ENCODE measurements at places on chromosomes 2 and 18.

DNA sequence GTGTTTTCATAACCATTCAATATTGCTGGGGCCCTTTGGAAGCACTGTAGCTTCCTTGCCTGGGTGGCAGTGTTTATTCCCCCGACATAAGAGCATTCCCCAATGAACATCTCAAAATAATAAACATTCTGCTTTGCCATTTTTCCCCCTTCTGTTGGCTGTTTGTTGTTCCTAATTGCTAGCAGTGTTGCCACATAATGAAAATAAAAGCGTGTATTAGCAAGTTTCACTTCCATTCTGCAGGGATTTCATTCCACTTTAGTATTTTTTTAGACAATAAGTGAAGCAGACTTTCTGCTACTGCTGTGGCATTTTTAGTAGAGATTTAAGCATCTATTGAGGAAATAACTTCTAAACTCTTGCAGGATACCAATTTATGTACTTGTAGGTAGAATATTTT lies 154.7 kb upstream of the GALNT13 start:
- no peak for DNase-seq

DNA sequence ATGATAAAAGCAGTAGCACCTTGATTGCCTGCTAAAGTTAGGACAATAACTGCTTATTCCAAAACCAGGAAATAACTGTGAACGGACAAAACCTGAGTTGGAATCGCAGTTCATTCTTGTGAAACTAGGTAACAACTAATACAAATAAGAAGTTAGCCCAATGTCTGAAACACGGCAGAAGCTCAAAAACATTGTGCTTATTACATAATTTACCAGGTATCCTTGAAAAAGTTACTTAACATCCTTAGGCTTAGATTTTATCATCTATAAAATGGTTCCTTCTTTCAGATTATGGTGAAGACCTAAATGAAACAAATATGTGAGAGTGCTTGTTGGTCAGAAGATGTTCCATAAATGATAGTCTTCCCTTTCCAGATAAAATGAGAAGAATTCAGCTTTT lies 32.4 kb downstream of the RTN4 start:
- DNase-seq = no peak

GRCh38 chr18:57691363-57691762 lies 69.7 kb upstream of the NARS1 start:
- DNase-seq = no peak

DNA sequence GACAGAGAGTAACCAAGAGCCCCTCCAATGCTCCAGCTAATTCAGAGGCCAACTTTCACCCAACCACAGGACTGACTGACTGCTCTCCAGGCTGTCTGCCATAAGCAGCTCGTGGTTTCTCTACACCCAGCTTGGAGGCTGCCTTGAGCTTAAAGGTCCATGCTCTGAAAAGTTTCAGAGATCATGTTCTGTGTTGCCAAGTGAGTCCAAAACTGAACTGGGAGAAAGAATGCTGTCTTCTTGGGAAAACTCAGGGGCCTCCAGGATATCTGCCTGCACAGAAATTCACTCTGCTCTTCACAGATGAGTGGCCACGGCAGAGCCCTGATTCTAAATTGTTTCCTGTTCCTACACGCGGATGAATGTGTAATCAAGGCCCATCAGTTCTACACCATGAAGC lies 51.1 kb downstream of the LPIN2 start:
- DNase-seq = no peak

DNA sequence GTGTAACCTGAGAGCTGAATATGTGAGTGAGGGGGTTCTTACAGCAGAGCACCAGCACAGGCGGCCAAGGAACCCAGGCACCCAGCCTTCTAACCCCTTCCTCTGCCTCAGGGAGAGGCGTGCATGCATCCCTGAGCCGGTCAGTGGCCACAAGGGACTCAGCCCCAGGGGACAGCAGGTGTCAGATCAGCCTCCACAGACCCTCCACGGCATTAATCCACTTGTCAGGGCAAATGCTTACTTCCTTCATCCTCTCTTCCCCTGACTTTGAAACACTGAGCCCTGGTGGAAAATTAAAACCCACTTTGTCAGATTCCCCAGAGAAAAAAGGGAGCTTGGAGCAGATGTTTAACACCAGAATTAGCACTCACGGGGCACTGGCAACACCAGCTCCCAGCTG lies 60.5 kb upstream of the SMAD2 start:
- DNase-seq = no peak

DNA sequence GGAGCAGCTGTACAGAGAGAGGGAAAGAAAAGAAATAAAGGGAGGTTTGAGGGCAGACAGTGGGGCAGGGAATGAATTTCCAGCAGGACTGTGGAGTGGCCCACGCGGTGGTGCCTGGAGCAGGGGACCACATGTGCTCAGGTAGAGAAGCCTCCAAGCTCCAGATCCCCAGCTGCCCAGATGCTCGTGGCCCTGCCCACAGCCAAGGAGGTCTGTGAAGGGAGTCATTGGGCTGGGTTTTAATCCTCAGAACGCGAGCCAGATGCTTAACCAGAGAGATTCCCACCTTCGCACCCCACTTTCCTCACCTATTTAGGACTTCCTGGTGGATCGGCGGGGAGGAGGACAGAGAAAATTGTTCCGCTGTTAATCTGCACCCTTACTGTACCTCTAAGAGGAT lies 369.4 kb downstream of the PARD3B start:
- no peak for DNase-seq

- DNase-seq = no peak
Observed at GRCh38 chr2:201156640-201157039, 26.3 kb upstream of the CASP10 start.

GRCh38 chr18:26853401-26853800 lies 12.1 kb downstream of the AQP4 start:
- no peak for DNase-seq

GRCh38 chr2:207768168-207768865 lies 1.4 kb downstream of the FZD5 start:
- DNase-seq = peak; percentile 51

- DNase-seq = no peak
Observed at GRCh38 chr2:95032868-95033603, 7.5 kb downstream of the MAL start.

DNA sequence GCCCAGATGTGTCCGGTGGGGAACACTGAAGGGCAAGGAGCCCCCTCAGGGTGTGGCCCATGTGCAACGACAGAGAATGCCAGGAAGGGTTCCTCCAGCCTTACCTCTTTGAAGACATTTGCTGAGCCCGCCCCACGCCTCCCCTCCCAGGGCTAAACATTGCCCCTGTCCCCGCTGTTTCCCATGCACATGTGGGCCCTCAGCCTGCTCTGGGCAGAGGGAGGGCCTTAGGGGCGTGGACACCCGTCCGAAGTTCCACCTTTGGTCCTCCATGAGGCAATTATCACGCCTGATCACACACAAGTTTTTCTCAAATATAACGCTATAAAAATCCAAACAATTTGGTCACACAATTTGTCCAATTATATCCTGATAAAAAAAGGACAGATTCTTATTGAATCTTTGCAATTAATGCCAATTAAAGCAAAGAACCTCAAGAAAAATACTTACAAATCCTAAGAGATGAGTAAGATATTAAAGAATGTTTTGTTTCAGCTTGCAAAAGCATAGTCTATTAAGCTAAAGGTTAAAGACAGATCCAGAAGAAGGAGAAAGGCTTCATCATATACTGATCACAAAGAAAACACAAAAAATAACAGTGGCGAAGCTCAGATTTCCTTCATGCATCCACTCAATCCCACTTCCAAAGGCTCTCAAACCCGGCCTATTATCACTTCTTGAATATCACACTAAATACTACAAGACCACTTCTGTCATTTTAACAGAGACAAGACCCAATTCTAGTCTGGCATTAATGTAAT lies 55.2 kb upstream of the LDLRAD4 start:
- DNase-seq = no peak

GRCh38 chr2:98912957-98913915 lies 22.8 kb downstream of the CRACDL start:
- no peak for DNase-seq

DNA sequence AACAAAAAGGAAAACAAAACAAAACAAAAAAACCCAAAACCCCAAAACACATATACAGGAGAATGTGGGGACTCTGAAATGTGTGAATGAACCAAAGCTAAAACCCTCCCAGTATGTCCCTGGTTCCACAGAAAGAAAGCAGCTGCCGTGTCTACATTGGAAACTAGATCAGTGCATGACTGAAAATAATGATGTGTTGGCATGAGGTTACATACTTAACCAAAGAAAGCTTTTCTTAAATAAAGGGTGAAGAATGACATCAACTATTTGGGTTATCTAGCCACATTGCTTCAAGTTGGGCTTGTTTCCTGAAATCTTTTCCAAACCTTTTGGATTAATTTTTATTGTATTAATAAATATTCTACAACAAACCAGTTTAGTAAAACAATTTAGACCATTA lies 91.9 kb upstream of the FN1 start:
- no peak for DNase-seq

- no peak for DNase-seq
Observed at GRCh38 chr2:105671156-105671555, 73.6 kb upstream of the NCK2 start.

DNA sequence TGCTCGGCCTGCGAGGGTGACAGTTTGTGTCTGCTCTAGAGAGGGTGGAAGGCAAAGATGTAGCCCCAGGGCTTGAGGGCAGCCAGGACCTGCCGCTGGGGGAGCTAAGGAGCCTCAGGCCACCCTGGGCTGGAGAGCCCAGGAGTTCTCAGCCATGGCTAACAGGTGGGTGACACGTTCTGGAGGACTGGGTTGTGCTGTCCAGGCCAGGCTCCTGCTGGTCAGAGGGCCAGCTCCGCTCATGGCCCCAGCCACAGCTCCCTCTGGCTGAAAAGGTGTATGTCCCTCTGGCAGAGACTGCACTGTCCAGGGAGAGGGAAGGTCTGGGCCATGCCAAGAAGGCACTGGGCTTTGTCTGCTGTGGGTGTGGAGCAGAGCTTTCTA lies 19.2 kb downstream of the TMEM185B start:
- no peak for DNase-seq

DNA sequence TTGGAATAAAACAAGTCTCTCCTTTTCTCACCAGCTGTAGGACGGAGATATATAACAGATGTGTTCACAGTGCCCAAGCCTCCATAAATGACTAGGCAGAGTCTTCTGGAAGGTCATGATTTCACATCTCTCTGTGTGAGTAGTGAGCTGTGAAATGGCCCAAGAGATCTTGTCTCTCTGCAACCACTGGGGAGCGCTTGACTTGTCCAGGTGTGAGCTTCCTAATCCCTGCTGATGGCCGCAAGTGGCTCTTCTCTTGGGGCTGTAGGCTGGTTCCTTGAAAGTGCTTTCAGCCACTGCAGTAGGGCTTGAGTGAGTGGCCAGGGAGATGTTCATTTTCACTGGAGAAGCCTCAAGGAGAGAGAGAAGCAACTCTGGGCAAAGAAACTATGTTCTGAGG lies 38.1 kb upstream of the OTOS start:
- DNase-seq = no peak

- no peak for DNase-seq
Observed at GRCh38 chr2:220695397-220696279, 876.5 kb downstream of the EPHA4 start.

DNA sequence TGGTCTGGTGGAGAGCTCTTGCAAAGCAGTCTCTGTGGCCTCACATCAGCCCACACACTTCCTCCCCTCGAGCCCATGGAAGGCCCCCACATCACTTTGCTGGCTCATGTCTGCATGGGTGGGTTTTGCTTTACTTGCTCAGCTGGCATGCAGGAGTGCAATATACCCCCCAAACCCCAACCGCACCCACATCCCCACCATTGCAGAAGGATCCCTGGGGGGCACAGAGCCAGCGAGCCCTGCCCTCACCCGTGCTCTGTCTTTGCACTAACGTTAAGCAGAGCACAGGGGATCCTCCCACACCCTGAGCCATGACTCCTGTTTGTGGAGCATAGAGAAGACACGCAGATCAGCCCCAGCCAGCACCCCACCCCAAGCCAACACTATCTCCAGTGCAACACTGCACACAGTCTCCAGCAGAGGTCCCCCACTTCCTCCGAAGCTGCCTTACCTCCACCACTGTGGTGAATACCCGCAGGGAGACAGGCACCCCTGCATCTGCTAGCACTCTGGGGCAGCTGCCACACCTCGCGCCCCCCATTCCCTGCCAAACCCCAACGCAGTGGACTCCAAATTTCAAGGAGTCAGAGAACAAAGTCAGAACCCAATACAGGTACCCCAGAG lies 177.8 kb upstream of the RGPD4 start:
- no peak for DNase-seq

- DNase-seq = no peak
Observed at GRCh38 chr2:222568865-222569264, 87.0 kb downstream of the FARSB start.

DNA sequence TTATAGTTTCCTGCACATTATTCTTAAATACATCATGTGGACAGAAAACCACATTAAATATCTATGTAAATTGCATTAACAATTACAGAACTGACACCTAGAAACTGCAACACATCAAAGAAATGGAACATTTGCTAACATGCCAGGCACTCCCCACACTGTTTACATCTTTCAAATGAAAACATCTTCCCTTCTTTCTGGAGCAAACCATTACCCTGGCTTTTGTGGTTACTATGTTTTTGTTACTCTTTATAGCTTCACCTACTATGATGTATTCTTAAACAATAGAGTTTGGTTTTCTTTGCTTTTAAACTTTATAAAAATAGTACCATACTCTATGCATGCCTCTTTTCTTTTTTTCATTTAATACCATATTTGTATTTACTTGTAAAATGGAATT lies 1894.5 kb upstream of the CELF4 start:
- DNase-seq = no peak

DNA sequence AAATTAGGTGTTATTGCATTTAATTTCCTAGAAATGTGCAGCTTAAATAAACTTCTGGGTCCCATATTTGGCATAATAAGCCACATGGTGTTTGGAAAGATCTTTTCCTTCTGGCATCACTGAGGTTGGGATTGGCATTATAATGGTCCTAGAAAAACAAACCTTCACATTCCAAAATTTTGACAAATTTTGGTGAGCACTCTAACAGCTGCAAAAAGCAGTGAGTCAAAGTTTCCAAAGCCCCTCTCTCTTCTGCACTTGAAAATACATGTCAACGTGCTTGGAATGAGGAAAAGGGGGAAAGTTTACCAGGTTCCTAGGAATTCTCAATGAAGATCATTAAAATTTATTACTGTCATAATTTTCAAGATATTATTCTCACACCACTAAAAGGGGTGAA lies 77.8 kb upstream of the STK17B start:
- DNase-seq = no peak

DNA sequence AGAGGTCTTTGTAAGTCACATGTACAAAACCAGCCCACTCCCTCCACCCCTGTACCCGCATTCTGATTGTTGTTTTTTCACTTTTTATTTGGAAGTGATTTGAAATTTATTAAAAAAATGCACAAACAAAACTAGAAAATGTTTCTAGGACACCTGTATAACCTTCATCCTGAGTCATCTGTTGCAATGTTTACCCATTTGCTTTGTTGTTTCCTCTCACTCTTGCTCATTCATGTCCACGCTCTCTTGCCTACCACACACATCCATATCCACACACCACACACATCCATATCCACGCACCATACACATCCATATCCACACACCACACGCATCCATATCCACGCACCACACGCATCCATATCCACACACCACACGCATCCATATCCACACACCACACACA lies 18.8 kb downstream of the ZNF407 start:
- no peak for DNase-seq
